AG09319 (cell line): ENCODE measurements at places on chromosomes 2 and 18.
A peak's percentile ranks its signal among the peaks of the same experiment; 100 is the strongest.

- no peak for DNase-seq
Observed at GRCh38 chr18:23484561-23485182, 18.6 kb upstream of the RMC1 start.

DNA sequence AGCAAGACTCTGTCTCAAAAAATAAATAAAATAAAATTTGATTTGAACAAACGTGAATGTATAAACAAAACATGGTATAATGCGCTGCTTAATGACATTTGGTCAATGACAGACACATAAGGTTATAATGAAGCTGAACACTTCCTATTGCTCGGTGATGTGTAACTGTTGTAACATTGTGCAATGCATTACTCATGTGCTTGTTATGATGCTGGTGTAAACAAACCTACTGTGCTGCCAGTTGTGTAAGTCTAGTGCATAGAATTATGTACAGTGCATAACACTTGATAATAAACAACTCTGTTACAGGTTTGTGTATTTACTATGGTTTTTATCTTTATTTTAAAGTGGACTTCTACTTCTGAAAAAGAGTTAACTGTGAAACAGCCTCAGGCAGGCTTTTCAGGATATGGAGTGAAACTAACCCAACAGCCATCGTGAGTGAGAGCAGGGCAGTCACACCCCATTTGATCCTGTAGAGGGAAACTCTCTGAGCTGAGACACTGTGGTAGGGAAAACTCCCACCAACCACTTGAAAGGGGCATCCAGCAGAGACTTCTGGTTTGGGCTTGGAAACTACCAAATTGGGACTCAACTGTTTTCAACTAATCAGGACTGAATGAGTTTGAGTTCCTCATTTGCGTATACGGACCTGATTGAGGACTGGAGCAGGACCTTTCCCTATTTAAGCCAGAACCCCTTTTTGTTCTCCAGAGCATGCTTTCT, 8.7 kb upstream of the RPRD1A start:
- DNase-seq, result peak; percentile 59

- DNase-seq, result no peak
Observed at GRCh38 chr2:202056611-202057010, 16.4 kb upstream of the KIAA2012 start.

GRCh38 chr2:73979686-73980085, 5.0 kb upstream of the TET3 start:
- peak; percentile 63 for DNase-seq

DNA sequence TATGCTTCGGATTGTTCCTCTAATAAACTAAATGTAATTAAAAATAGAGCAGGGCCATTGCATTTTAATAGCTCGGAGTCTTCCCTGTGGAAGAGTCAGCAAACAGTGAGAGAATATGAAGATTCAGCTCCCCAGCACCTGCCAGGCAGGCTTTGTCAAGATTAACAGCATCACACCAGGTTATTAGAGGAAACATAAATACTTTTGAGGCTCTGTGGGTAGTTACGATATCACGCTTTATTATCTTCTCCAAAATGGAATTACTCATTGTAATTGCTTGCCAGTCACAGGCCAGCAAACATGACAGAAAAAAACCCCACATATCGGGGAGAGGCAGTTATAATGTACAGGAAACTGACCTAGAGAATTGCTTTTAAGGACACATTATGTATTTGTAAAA, 303.9 kb downstream of the CPS1 start:
- no peak for DNase-seq

DNA sequence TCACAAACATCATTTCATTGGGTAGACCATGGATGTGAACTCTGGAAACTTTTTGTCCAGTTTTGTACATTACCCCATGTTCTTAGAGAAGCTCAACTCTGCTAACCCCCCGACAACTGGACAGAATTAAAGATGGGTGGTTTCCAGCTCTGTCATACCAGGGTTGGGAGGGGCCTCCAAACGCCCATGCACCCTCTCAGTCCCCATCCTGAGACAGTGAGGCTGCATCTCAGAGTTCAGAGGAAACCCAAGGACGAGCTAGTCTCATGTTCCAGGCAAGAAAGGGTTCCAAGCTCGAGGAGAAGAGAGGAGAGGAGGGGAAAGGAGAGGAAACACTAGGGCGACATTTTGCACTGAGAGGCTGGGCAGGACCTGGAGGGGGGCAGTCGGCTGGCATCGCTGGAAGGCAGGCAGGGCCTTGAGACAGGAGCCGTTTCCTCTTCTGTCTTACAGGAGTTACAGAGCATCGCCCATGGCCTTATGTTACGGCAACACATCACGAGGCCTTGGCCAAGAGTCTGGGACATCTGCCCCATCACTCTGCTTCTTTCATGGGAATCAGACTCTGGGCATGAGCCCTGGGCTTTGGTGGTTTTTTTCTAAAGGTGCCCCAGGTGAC, 16.4 kb downstream of the MAL start:
- DNase-seq, result no peak

DNA sequence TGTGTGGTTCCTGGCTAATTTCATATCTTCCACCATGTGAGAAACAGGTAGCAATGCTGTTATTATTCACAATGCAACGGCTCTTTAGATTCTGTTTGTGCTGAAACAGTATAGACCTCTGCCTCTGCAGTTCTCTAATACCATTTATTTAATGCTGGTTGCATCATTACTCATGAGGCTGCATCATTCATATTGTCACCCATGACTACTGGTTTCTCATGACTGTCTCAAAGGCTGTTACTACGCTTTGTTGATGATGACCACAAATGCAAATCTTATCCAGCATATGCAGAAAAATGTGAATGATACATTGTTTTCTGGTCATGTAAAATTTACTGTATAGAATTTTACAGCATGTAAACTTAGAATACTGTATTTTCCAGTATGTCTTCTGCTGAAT, 22.5 kb downstream of the CAVIN2 start:
- no peak for DNase-seq

- no peak for DNase-seq
Observed at GRCh38 chr18:9946831-9947230, 33.0 kb downstream of the VAPA start.

DNA sequence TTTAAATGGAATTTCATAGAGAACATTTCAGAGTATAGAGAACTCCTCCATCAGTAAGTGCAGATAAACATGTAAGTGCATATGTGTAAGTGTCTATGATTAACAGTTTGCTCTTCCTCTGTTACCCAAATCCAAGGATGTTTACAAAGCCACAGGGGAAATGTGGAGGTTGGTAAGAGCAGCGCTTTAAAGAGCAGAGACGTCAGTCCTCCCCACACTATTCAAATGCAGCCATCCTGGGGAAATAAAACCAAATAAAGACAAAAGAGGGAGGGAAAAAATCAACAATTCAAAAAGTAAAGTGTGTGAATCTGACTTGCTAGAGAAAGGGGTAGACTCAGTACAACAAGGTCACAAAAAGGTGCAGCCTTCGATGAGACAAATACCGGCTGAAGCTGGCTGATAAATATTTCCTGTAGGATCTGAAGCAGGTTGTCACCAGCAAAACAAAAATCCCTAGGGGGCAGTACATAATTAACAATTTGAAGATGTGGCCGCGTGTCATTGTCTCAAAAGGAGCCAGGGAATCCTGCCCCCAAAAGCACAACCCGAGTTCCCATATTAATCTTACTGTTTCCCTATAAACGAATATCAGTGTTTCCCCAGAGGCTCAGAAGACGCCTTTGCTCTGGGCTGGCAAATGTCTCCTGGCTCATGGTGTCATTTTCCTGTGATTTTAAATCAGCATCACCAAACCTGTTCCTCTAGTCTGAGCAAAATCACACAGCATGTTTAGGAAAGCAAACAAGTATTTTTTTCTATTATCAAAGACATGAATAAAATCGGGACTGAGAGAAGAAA, 216.5 kb downstream of the CDCA7 start:
- DNase-seq, result no peak

GRCh38 chr2:176997074-176997791, 215.4 kb upstream of the HNRNPA3 start:
- DNase-seq, result no peak

GRCh38 chr2:63861220-63861822, 19.6 kb downstream of the UGP2 start:
- DNase-seq, result no peak

DNA sequence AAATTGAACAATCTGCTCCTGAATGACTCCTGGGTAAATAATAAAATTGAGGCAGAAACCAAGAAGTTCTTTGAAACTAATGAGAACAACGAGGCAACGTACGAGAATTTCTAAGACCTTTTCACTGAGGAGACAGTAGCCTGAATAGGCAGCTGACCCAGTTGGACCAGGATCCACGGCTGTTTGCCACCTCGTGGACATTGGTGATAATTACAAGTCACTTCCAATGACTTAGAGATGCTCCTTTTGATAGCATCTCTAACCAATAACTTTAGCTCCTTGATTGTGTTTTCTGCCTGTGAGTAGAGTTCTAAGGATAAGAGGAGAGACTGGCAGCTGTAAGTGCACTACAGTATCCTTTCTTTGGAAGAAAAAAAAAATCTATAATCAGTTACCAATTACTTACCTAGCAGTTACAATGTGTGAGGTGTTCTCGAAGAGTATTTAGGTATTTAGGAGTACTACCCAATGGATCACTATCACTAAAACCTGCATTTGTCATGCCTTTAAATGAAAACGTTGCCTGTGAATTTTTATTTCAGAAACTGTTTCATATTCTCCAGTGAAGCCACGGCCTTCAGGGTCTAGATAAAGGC, 31.3 kb upstream of the CNTNAP5 start:
- no peak for DNase-seq

DNA sequence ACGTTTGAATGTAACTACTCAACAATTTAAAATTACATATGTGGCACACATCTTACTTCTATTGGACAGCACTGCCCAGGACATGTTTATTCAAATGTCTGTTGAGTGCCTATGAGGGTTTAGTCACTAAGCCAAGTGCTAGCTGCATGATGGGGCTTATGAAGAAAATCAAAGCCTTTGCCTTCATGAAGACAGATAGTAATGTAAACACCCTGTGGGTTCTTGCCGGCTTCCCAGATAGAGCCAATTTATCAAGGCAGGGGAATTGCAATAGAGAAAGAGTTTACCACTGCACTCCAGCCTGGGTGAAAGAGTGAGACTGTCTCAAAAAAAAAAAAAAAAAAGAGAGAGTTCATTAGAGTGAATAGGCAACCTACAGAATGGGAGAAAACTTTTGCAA, 43.7 kb upstream of the NEB start:
- DNase-seq, result no peak

GRCh38 chr18:78773303-78773755, 206.3 kb upstream of the SALL3 start:
- no peak for DNase-seq

GRCh38 chr2:13110825-13111224, 394.1 kb downstream of the TRIB2 start:
- DNase-seq, result no peak

DNA sequence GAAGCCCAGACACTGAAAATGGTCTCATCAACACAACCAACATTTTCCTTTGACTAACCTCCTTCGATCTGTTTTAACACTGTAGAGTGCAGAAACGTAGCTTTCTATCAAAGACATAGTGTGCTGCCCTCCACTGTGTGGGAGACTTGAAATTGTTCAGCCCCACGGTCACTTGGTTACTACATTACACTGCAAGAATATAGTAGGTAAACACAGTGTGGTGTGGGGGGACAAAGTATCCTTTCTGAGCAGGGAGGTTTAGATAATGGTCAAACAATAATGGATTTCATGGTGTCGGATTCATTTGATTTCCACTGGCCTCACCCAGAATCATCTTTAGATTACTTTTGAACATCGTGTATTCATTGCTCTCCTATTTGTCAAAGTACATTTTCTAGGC, 181.0 kb downstream of the ERBB4 start:
- DNase-seq, result no peak

DNA sequence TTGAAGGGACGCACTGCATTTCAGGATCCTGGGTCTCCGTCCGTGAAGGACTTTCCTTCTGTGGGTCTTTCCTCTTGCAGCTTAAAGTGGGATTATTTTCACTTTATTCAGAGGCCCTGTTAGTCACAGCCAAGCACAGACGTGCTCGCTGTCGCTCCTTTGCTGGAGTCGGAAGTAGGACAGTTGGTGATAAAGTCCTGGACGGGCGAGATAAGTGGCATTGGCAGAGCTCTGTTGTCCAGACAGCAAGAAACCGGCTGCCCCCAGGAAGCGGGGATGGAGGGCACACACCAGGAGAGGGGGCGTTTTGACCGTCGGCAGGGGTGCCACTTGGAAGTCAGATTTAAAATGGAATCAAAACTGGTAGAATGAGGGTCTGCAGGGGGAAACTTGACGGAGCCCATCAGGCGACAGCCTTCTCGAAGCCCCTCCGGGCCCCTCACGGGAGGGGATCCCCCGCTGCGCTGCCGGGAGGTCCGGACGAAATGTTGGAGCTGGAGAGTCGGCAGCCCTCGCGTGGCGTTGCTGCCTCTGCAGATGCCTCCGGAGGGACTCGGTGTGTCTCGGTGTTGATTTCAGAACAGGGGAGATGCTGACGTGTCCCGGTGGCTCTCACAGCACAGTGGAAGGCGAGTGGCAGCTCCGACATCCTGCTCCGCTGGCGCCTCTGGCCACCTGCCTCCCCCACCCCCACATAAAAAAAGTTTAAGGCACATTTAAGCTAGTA, 124.2 kb downstream of the NFATC1 start:
- DNase-seq, result no peak

DNA sequence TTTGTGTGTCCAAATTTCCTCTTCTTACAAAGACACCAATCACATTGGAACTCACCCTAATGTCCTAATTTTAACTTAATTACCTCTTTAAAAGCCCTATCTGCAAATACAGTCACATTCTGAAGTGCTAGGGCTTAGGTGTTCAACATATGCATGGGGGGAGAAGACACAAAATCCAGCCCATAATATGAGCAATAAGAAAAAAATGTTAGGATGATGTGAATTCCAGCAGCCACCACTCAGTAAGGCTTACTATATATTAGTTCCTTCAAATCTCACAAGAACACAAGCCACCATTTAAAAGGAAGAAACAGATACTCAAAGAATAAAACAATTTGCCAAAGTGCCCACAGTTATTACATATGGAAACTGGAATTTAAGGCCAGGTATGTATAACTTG, 285.7 kb downstream of the EPHA4 start:
- no peak for DNase-seq

DNA sequence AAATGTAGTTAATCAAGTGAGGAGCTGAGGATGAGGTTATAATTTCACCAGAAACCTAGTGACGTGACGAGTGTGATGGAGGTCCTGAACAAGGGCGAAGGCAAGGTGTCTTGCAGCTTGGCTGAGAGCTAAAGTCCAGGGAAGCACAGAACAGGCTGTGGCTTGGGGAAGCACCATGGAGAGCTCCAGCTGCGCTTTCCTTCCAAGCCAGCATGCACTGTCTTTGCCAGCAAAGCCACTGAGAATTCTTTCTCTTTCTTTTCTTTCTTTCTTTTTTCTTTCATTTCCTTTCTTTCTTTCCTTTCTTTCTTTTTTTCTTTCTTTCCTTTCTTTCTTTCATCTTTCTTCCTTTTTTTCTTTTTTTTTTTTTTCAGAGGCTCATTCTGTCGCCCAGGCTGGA, 239.3 kb downstream of the FBXO15 start:
- DNase-seq, result no peak

- DNase-seq, result no peak
Observed at GRCh38 chr18:23330423-23330822, 122.7 kb upstream of the RIOK3 start.

GRCh38 chr2:11279398-11279797, 65.0 kb downstream of the ROCK2 start:
- DNase-seq, result no peak

- no peak for DNase-seq
Observed at GRCh38 chr2:221501883-221502269, 70.2 kb downstream of the EPHA4 start.
